ENCODE measurements at places on chromosomes 2 and 18. TPM values are rescaled to one million over a fixed set of nuclear protein-coding genes. Genes with fewer than 3 reads are reported as not detected.

GRCh38 chr2:109455731-109456691 lies 157.8 kb downstream of the SEPTIN10 start:
- DNase-seq, result no peak

DNA sequence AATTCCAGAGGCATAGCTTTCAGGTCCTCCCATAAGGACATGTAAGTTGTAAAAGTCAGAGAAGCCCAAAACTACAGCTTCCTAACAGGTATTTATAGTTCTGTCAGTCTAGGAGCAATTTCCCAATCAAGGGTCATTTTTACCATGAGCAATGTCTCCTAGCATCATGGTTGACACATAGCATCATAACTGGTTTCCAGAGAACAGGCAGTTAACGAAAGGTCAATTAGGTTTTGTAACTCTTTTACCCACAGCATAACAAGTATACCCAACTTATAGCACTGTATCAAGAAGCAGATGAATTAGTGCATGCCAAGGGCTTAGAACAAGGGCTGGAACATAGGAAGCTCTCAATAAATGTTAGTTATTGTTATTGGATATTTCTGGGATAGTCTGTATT lies 110.1 kb downstream of the MREG start:
- no peak for DNase-seq

DNA sequence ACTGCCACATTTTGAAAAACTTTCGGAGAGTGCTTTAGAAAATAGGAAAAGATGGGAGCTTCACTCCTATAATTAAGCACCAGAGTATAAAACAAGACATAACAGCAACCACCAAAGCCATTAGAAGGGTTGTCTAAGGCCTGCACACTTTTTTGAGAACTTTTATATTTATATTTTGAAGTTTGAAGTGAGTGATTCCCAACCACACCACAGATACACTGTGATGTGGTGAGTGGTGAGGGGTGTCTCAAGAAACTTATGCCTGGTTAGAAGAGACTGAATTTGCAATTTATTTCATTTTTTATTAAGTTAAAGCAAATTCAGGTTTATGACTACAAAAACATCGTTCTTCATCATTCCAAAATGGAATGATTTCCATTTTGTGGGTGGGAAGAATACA lies 161.9 kb downstream of the DNAH6 start:
- no peak for DNase-seq

MYO7B gene
- total RNA-seq, result not detected

DNA sequence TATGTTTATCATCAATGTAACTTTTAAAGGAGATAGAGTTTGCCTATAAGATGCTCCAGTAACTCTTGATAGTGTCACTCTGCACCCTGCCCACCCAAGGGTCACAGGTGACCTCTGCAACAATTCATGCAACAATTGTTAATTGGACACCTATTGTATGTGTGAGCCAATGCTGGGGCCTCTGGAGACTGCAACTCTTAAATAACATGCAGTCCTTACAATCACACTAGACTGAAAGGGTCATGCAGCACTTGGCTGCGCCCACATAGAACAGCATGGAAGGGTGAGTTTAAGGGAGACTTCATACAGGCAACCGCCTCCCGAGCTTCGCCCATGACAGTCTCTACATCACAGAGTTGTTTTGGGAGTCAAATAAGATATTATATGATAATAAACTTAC lies 137.1 kb upstream of the TWIST2 start:
- DNase-seq, result no peak

- DNase-seq, result peak; percentile 84
Observed at GRCh38 chr18:31555971-31556747, 35.5 kb upstream of the TTR start.

DNA sequence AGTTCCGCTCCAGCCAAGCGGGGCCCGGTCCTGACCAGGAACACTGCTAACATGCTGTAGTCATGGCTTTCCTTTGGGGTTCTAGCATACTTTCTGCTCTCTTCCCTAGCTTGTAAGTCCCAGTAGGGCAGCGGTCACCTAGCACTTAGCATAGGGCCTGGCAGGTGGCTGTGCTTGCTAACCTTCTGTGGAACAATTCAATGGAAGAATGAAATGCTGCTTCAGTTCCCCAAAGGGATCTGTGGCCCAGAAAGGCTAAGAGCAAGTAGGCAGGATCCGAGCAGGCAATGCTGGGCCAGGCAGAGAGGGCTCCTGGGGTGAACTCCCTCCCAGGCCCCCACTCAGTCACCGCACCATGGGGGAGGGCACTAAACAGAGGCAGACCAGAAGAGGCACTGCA lies 266.8 kb downstream of the CELF4 start:
- DNase-seq, result no peak

- no peak for DNase-seq
Observed at GRCh38 chr2:101367508-101367907, 19.8 kb downstream of the CREG2 start.

- DNase-seq, result no peak
Observed at GRCh38 chr2:227793148-227793712, 20.4 kb upstream of the CCL20 start.

All from fibroblast of the aortic adventitia (primary cell).